ENCODE measurements at places on chromosomes 12 and 14. TPM values are rescaled to one million over a fixed set of nuclear protein-coding genes. Genes with fewer than 3 reads are reported as not detected.

DNA sequence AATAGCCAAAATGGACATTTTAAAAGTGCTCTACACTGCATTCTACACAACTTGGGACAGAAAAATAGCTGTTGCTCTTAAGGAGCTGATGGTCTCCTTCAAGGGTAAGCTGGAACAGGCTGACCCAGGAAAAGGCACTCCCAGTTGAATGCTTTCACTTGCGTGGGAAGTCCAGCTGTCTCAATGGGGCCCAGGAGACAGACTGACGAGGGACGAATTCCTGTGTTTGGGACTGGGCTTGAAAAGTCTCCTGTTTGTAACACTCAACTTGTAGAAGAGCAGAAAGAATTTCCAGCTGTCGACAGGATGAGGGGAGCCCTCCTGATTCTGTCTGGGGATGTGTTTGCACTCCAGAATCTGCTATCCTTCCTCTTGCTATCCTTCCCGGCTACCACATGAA, 180.8 kb downstream of the ZFP36L1 start:
- peak; percentile 46 for DNase-seq

Gene GDF3
- 0.27 TPM for polyA plus RNA-seq

DNA sequence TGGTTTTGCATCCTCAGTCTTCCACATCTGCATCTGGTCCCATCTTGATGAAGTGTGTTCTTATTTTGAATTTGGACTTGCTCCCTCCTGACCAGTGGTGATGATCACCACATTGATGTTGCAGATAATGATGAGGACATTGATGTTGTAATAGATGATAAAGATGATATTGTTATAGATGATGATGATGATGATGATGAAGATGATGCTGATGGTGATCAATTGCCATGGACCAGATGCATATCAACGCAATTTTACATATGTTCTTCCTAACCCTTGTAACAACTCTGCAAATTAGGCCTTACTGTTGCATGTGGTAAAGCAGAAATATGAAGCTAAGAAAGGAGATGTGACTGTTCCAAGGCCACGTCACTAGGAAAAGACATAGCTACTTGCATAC, 380.3 kb upstream of the TBX3 start:
- DNase-seq: no peak

Gene GLIPR1L1
- polyA plus RNA-seq: 0.27 TPM

GRCh38 chr14:69493038-69493437, 8.5 kb downstream of the PLEKHD1 start:
- DNase-seq: no peak

DNA sequence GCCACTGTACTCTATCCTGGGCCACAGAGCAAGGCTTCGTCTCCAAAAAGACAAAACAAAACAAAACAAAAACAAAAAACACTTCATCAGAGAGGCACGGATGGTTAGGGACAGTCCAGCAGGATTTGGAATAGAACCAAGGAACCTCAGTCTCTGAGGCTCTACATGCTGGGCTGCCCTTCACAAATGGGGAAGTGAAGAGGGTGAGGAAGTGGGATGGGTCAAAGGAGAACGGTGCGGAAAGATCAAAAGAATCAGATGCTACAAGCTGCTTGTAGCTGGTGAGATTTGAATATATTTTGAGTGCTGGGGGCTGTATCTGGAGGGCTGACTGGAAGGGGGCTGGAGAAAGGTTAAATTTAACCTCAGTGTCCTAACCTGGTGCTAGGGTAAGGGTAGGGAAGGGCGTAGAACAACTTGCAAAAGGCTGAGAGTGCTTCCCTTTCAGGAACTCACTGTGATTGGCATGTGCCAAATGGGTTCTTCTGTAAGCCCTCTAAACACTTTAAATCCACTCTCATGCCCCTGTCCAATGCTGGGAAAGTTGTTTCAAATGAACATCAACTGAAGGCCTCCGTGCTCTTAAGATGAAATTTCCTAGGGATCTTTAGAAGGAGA, 4.6 kb downstream of the FOXJ2 start:
- no peak for DNase-seq

Gene PMCH
- 0.18 TPM for polyA plus RNA-seq

GRCh38 chr14:20745571-20746358, at the start of gene EDDM3A:
Gene EDDM3A (plus strand): TSS chr14:20745887. CDS start chr14:20747581, 1,694 bp downstream.
- no peak for DNase-seq

DNA sequence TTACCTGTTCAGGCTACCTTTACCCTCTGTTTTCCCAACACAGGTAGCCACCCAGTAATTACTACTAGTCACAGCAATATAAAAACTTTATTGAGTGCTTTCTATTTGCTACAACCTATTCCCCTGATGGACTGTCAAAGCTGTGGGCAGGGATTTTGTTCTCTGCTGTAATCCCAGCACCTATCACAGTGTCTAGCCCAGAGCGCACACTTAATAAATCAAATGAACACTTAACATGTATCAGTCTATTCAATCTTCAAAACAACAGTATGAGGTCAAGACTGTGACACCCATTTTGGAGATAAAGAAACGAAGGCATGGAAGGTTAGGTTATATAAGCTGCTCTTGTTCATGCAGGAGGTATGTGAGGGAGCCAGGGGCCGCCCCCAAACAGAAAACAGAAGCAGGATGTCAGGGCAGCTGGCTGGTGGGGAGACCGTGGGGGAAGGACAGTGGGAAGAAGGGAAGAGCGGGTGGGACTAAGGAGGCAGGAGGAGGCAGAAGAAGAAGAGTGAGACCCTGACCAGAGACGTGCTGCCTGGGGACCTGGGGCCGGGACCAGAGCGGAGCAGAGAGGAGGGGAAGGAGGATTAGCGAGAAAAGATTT, 1.7 kb downstream of the TNFRSF1A start:
- DNase-seq: peak; percentile 71

DNA sequence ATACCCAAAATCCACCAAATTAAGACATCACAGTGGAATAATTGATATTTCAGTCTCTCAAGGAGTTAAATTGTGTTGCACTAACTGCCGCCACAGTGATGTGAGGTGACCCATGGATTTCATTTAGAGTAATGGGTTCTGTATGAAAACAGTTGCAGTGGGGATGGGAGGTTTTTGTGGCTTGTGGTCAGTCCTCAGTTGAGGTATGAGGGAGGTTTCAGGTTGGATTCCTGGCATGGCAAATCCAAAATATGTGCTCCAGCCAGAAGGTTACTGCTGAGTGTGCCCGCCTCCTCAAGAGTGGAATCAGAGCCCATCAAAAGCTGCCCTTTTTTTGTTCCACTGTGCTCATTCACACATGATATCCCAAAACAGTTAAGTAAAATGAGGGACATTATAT, 487.1 kb downstream of the EGLN3 start:
- no peak for DNase-seq

- no peak for DNase-seq
Measured at GRCh38 chr14:100590726-100591452, 3.7 kb upstream of the BEGAIN start.

GRCh38 chr14:92973798-92974372, 50.9 kb downstream of the CHGA start:
- no peak for DNase-seq

Gene NUAK1
- 3.1 TPM for polyA plus RNA-seq

GRCh38 chr14:40093800-40094199, 661.6 kb upstream of the FBXO33 start:
- DNase-seq: no peak

- no peak for DNase-seq
Measured at GRCh38 chr14:88326352-88327103, 3.5 kb upstream of the KCNK10 start.

Gene ARHGAP9
- 16.1 TPM for polyA plus RNA-seq

DNA sequence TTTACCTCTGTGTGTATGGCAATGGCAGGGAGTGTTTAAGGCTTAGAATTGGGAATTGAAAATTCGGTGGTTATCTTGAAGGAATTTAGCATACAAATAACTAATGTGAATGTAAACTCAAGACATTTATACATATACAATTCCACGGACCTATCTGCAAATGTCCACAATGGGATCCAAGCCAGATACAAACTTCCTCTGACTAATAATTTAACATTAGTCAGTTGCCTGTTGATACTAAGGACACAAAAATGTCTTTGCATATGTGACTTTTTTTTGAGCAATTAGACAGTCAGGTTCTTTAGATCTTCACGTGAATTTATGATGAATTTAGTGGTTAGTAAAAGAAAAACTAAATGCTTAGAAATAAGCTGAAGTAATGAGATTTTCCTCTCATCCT, 40.5 kb downstream of the ESR2 start:
- DNase-seq: no peak

DNA sequence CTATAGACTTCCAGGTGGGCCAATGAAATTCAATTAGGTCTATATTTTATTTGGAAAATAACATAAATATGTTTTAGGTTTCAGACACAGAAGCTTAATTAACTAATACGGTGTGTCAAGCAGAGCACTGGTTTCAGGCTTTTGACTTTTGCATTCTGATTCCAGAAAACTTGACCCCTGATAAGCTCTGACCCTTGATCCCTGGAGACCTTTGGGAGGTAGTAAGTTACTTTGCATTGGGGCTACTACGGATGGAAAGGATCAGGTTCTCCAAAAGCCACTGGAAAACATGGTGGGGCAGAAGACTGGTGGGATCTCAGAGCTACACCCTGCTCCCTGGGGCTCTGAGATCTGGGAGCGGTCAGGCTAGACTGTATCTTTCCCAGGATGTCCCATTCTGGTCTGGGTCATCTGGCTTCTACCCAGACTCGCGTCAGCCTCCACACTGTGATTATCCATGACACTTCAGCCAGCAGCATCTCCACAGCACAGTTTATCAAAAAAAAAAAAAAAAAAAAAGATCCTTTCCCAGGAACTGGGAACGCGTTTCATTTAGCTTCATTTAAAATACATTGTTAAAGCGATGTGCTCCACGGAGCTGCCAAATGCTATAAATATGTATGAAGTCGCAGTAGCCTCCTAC, 17.8 kb upstream of the EMP1 start:
- no peak for DNase-seq

- peak; percentile 19 for DNase-seq
Measured at GRCh38 chr12:118188690-118189371, 52.9 kb downstream of the PEBP1 start.

Measured in large intestine (tissue), 12 donors.